Kidney epithelial cell (primary cell): ENCODE measurements at places on chromosomes 2 and 18.

DNA sequence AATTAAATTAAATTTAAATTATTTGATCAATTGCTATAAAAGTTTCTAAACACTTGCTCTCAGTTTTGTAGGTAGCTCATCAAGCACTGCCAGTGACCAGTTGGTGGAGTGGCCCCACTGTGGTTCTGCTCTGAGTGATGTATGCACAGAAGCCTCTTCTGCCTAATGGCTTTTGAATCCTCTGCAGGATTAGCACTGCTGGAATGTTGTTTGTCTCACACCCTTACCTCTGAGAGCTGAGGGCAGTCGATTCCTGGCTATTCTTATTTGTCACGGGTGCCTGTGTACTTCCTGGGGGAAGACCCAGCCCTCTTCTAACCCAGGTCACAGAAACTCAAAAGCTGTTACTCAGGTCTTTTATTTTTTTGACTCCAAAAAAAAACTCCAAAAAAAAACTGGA, 9.5 kb downstream of the CAPN14 start:
- no peak for DNase-seq

- DNase-seq, result peak; percentile 78
These were observed 75.3 kb downstream of the MBD2 start for GRCh38 chr18:54149078-54149697.

- DNase-seq, result no peak
These were observed 68.8 kb upstream of the SMAD7 start for GRCh38 chr18:49019446-49020045.

DNA sequence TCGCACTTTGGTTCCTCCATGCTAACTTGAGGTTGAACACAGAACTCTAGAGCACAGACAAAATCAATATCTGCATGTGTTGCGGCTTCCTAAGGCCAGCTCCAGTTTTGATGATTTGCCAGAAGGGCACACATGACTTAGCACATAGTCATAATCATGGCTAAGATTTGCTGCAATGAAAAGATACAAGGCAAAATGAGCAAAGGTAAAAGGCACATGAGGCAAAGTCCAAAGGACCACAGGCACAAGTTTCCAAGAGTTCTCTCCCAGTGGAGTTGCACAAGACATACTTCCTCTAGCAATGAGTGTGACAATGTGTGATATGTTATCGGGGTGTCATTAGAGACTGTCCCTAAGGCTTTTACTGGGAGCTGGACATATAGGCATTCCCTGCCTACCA, 24.2 kb upstream of the CXXC1 start:
- peak; percentile 7 for DNase-seq

GRCh38 chr2:7722212-7722910, 805.1 kb downstream of the RNF144A start:
- DNase-seq, result no peak

- DNase-seq, result no peak
These were observed 64.2 kb downstream of the VRK2 start for GRCh38 chr2:58110765-58111164.

- no peak for DNase-seq
These were observed 171.2 kb downstream of the ERBB4 start for GRCh38 chr2:212367431-212367830.

GRCh38 chr2:105290981-105291660, 38.4 kb downstream of the TGFBRAP1 start:
- DNase-seq, result no peak

DNA sequence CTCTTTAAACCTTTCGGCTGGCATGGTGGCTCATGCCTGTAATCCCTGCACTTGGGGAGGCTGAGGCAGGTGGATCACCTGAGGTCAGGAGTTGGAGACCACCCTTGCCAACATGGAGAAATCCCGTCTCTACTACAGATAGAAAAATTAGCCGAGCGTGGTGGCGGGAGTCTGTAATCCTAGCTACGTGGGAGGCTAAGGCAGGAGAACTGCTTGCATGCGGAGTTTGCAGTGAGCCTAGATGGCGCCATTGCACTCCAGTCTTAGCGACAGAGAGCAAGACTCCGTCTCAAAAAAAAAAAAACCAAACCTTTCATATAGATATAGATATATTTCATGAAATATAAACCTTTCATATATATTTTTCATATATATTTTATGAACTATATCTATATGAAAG, 864.7 kb downstream of the TRIB2 start:
- no peak for DNase-seq

DNA sequence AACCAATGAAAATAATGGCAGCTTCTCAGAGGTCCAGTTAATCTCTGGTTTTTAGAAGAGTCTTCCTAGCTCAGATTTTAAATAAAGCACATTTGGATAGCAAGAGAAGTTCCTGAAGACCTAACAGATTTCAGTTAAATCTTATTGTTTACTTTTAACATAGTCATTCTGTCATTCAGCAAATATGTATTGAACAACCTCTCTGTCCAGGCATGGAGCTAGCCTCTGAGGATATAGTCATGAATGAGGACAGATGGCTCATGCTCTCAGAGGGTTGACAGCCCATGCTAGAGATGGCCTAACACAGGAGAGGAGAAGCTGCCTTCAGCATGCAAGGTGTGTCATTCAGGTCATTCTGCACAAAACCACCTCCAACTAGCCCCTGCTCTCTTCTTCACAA, 6.2 kb downstream of the CCBE1 start:
- no peak for DNase-seq

DNA sequence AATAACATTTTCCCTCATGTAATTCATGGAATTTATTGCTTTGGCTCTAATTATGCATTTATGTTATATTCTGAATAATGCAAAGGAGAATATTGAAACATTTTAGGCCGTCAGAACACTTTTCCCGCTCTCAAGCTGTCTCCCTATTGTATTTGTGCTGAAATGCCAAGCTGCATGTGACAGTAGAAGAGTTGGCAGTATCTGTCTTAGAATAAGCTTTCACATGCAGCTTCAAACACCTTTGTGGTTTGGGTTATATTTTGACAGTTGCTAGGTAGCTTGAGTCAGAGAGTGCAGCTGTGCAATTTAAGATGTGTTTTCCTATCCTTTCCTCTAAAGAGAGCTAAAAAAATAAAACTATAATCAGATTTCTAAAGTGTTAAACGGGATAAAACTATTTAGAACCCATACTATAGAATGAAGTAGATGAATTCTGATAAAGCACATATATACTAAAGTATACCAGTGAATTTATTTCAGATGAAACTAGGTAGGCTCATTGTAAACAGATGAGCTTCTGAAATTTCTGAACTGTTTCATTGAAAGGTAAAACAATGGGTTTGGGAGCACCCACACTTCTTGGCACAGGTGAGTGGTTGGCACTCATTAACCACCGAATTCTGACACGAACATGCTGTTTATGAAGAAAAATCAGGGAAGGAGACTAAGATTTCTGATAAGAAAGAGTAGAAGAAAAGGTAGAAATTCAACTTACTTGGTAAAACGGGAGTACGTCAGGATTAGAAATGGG, 43.4 kb downstream of the PLCL1 start:
- no peak for DNase-seq

GRCh38 chr2:20537423-20538307, 90.8 kb downstream of the RHOB start:
- DNase-seq, result no peak

GRCh38 chr2:233271693-233272092, 20.2 kb downstream of the ATG16L1 start:
- DNase-seq, result no peak

- DNase-seq, result no peak
These were observed 1.2 kb upstream of the BCL11A start for GRCh38 chr2:60554646-60555065.

- no peak for DNase-seq
These were observed 4.9 kb downstream of the DNAH7 start for GRCh38 chr2:196063773-196064172.

GRCh38 chr2:27250652-27251379, 12.0 kb downstream of the SLC30A3 start:
- no peak for DNase-seq

DNA sequence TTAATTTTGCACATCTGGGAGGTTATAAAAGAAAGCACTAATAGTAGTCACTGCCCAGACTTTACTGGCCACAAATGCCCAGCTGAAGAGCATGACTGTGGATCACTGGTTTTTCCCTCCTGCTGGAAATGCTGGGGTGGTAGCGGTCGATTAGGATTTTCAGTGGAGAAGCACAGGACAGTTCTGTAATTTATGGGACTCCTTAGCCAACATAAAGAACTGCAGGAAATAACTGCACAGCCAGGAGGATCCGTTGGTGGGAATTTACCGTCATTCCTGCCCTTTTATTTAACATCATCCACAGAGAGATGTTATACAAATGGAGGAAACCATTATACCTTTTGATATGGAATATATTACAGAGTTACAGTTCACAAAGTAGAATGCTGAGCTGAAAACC, 61.5 kb downstream of the TNFRSF11A start:
- no peak for DNase-seq

DNA sequence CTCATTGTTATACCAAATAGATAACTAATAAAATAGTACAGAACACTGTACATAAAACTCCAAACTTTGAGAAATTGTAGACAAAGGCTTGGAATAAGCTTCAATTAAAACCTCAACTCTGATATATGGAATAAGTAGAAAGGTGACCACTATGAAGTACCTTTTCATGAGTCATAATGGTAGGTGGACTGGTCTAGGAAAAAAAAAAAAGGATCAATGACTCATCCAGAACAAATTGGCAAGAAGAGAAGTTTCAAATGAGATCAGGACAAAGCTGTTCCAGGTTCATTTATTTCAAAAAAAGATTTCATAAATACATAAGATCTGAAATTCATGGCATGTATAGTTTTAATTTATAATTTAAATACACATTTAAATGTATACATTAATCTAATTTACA, 769.7 kb downstream of the SUCLG1 start:
- no peak for DNase-seq

- DNase-seq, result no peak
These were observed 9.3 kb upstream of the AGBL5 start for GRCh38 chr2:27042159-27042661.

- no peak for DNase-seq
These were observed 38.1 kb downstream of the LDLRAD4 start for GRCh38 chr18:13256444-13257305.

DNA sequence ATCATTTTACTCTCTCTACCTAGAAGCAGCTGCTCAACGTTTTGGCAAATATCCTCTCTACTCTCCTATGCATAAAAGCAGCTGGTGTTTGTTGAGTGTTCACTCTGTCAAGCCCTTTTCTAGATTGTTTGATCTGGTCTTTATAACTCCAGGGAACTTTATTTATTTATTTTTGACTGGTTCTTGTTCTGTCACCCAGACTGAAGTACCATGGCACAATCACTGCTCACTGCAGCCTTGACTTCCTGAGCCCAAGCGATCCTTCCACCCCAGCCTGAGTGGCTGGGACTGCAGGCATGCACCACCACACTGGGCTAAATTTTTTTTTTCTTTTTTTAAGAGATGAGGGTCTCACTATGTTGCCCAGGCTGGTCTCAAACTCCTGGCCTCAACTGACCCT, 12.7 kb downstream of the CATIP start:
- DNase-seq, result no peak

DNA sequence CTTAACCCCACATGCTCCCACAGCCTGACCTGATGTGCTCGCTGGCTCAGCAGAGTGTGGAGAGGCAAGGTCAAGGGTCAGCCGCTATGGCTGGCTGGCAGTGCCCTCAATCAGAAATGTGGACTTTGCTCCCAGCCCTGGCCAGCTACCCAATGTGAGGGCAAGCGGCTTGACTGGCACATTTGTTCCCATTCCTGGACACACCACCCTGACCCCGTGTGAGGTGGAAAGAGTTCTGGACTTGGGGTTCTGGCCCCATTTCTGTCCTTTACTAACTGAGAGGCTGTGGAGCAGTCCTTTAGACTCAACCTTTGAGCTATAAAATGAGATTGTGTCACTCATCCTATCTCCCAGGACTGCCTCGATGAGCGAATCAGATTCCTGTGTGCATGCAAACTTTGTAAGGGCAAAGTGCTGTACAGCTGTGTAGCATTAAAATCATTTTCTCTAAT, 9.1 kb downstream of the THNSL2 start:
- no peak for DNase-seq

DNA sequence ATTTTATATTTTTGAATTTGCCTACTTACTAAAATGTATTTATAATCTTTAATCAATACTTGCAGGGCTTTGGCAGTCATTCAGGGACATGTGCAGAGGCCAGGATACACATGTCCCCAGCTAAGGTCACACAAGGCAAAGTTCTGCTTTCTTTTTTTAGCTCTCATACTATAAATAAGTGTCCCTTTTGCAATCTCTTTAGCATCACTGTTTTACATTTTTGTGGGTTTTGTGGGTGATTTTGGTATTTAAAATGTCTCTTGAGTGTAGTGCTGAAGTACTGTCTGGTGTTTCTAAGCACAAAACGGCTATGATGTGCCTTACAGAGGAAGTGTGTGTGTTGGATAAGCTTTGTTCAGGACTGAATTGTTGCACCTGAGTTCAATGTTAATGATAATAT, 309.0 kb upstream of the GULP1 start:
- peak; percentile 72 for DNase-seq

GRCh38 chr2:38386377-38386776, 9.3 kb upstream of the ATL2 start:
- no peak for DNase-seq

DNA sequence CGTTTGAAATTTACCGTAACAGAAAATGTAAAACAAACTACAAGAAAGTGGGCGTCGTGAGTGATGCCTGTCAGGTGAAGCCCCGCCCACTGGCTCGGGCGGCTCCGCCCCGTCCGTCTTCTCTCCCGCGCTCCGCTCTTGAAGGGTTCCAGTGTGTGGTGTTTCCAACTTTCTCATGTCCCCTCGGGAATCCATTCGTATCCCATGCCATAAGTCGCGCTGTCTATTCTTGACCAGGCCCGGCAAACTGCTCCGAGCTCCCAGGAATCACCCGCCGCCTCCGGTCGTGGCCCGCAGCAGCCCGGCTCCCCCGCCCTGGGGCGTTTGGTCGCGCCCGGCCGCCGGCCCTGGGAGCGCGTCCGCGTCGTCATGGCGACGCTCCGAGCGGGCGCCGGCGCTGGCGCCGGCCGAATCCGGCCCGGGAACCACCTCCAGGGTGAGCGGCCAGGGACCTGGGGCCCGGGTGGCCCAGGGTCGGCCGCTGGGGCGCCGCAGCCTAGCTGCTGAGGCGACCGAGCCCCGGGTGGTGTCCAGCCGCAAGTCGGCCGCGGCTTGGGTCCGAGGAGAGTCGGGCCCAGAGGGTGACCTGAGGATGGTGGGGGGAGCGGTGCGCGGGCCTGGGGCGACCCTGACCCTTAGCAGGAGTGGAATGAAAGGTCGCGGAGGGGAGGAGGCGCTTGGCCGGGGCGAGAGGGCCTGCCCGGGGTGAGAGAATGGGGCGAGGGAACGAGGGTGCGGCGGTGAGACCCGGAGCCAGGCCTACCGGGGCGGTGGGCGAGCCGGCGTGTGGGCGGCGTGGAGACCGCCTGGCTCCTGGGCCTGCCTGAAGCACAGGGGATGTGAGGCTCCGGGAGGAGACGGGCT, at the start of gene CFAP221:
Gene CFAP221 (plus strand): TSS at position 375 of the 864 bp plus-strand sequence. CDS start 1,683 bp downstream, outside the sequence.
- DNase-seq, result peak; percentile 16
